ENCODE measurements at places on chromosomes 5 and 9.

GRCh38 chr5:151154931-151155774, 2.4 kb downstream of the ANXA6 start:
- no peak for DNase-seq

GRCh38 chr9:108746864-108747263, 108.9 kb downstream of the ACTL7B start:
- DNase-seq, result no peak

GRCh38 chr5:22431840-22432239, 421.3 kb downstream of the CDH12 start:
- no peak for DNase-seq

DNA sequence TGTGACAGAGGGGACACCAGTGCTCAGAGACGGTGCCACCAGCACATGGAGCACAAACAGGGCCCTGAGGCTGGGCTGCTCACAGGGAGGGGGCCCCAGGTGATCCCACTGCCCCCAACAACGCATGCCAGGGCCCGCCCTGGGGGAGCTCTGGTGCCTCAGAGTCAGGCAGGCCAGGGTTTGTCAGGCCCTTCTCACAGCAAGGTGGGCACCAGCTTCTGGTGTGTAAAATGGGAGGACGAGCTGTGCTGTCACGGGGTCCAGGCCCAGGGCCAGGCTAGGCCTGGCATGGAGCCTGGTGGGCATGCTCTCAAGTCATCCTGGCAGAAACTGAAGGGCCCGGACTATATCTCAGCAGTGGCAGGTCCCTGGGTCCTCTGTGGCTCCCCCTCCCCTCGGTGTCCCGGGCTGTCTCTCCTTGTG, 34.5 kb downstream of the PRRT1B start:
- no peak for DNase-seq

DNA sequence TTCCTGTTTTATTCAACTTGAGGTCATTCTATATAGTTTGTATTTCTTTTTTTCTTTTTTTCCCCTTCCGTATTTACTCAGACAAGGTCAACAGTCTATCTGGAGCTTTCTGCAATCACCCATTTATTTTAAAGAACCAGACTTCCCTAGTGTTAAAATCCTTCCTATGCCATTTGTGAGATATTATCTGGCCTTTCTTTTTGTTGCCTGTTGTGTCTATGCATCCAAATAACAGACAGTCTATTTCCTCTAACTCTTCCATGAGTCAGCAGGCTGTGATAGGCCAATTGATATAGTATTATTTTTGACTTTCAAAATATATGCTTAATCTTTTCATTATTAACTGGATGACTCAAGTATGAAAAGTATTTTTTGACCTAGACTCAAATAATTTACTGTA, 291.2 kb upstream of the PTPRD start:
- no peak for DNase-seq

GRCh38 chr5:125125031-125125823, 378.8 kb upstream of the ZNF608 start:
- no peak for DNase-seq

DNA sequence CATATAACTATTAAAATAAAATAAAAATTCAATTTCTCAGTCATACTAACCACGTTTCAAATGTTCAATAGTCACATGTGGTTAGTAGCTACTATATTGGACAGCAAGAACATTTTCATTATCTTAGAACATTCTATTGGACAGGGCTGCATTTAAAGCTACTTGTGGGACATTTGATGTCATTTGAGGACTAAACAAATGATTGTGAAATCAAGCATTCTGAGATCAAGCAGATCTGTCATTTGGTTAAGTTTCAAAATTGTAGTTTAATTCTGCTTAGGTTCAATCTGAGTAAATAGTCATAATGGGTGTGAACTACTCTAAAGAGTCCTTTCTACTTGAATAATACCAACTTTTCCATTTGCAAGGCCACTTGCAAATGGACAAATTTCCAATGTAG, 226.9 kb upstream of the C9orf72 start:
- DNase-seq, result no peak

GRCh38 chr5:82387819-82388166, 109.6 kb upstream of the RPS23 start:
- DNase-seq, result no peak

GRCh38 chr5:73135429-73136054, 15.2 kb downstream of the TMEM171 start:
- no peak for DNase-seq

DNA sequence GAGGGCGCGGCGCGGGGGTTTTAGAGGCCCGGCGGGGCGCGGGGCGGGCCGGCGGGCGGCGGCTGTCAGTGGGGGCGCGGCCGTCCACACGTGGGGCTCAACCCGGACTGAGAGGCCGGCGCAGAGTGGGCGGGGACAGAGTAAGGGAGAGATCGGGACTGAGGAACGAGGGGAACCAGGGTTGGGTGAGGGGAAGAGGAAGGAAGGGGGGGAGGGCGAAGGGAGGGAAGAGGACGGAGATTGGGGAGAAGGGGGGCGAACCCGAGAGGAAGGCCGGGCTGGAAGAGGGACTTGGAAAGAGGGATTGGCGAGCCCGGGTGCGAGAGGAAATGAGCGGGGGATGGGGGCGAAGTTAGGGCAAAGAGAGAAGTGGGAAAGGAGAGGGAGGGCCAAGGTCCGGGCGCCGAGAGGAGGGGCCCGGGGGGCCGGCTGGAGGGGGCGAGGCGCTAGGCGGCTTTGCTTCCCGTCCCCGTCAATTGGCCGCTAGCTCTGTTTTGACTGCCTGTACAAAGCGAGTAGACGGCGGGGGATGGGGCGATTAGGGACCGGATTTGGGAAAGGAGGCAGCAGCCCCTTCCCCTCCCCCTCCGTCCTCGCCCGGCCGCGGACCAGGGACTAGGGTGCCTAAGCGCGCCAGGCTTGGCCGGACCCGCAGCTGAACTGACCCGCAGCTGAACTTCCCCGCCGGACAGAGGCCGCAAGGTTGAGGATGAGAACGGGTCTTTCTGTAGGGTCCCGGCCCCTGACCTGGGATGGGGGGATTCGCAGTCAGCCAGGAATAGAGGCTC, 399 bp upstream of the FBN2 start:
- no peak for DNase-seq

- DNase-seq, result no peak
Measured at GRCh38 chr5:77379558-77380061, 112.5 kb downstream of the WDR41 start.

DNA sequence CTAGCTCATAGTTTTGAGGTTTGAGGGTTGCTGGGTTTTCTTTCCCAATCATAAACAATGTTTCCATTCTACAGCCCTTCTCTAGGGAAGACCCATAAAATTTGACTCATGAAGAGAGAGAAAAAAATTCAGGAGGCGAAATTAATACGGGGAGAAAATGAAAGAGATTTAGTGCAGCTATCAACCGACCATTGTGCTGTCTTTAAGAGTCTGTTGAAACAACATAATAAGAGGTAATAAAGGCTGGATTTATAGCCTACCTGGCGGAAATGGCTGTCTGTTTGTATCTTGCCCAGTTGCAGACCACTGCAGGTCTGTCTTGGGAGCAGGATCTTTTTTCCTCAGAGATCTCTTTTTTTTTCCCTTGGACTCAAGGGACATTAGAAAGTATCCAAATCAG, 66.9 kb downstream of the TLR4 start:
- no peak for DNase-seq

DNA sequence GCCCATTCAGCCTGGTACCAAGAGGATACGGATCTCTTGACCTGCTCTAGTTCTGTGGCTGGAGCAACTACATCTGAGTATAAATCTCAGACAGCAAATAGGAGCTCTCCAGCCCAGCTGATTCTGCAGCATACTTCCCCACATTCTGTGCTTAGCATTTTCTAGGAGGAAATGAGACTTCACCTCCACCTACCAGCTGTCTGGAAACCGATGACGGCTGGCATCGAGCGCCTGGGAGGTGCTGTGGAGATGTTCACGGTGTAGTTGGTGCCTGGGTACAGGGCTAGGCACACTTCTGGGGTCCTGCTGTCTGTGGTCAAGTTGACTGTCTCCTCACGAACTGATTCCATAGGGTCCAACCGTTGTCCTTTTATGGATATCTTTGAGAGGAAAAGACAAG, 63.6 kb downstream of the SUSD1 start:
- no peak for DNase-seq

- no peak for DNase-seq
Measured at GRCh38 chr5:83408719-83409118, 62.8 kb upstream of the VCAN start.
